ENCODE measurements at places on chromosomes 1 and 21.
A peak's percentile ranks its signal among the peaks of the same experiment; 100 is the strongest.

GRCh38 chr1:184866991-184867788 is 107.1 kb downstream of the NIBAN1 start:
- DNase-seq = no peak

DNA sequence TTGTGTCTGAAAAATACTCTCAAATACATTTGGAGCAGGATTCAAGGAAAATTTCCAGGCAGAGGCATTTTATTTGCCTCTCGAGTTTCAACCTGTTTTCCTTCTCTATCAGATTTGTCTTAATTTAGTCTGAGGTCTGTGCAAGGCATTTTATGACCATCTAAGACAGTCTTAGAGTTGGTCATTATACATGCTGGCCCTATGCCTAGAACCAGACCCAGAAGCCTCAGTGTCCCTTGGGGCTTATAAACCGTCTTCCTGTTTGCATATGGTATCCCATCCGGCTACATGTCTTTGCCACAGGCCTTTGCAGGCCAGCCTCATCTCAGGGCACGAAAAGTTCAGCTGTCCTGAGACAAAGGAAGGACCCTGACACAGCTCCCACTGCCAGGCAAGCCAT is 346.1 kb downstream of the SIPA1L2 start:
- no peak for DNase-seq

- no peak for DNase-seq
Measured at GRCh38 chr1:158101927-158102326, 78.8 kb upstream of the CD1D start.

- DNase-seq = no peak
Measured at GRCh38 chr1:151537112-151537511, 3.0 kb upstream of the TUFT1 start.

DNA sequence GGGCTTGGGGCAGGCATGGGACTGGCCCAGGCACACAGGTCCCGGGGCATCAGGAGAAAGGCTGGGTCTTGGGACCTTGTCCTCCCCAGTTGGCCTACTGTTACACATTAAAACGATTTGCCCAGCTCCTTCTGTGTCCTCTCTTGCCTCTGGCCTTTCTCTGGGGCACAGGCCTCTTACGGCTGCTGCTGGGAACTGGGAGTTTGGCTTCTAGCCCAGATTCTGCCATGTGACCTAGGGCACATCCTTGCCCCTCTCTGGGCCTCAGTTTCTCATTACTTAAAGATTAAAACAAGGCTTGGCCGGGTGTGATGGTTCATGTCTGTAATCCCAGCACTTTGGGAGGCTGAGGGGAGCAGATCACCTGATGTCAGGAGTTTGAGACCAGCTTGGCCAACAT is 14.0 kb downstream of the KDF1 start:
- DNase-seq = no peak

DNA sequence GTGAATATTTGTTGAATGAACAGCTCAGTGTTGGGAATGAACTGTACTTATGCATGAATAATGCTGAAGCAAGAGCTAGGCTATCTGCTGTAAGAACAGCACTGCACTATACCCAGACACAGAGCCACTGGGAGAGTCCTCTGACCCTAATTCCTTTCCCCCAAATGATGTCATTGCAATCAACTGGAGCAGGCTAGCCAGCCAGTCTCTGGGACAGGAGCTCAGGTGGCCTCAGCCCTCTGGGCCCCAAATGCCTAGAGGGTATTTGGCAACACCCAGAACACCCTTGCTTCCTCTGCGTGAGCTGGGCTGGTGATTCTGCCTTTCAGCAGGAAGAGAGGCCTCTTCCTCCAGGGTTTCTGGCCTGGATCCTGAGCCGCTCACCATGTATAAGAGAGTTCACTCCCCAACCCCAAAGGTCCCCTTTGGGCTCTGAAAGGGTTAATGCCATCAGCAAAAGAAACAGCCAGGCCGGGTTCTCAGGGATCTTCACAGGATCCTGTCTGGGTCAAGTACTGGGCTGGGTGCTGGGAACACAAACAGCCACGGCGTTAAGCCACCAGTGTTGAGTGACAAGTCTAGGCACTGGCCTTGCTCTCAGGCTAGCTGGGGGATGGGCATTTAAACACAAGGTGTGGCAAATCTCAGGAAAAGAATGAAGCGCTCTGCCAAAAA is 3.7 kb upstream of the PADI4 start:
- DNase-seq = no peak

GRCh38 chr1:181767001-181767708 is 283.8 kb downstream of the CACNA1E start:
- DNase-seq = no peak

GRCh38 chr1:78298349-78298748 is 192.4 kb upstream of the PTGFR start:
- no peak for DNase-seq

GRCh38 chr1:234866007-234866866 is 256.3 kb upstream of the IRF2BP2 start:
- no peak for DNase-seq

DNA sequence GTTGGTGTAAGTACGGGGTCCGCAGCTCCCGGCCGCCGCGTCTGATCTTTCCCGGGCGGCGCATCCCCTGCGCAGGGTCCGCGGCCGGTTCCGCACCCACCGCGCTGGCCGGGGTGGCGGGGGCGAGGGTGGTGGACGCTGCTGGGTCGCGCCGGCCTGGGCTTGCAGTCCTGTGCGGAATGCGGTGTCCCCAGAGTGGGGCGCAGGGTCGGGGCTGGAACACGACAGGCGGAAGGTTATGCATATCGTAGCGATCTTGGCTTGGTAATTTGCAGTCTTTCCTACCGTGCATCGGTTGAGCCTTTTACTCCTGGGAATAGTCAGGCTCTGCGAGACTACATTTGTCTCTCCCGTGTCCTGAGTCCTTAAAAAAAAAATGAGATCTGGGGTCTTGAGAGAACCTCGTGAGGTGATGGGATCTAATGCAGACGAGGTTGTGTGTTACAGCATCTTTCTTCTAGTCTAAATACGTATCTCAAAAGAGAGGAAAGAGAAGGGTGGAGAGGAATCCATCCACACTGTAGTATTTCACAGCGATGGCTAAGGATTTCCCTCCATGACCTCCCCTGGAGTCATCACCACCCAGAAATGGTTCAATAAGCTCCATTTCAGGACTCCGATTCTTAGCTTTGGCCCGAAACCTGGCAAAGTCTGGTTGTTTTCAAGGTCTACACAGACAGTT is 572 bp downstream of the ATP1B1 start:
- DNase-seq = no peak

- DNase-seq = no peak
Measured at GRCh38 chr1:223556414-223557129, 108.9 kb downstream of the CAPN8 start.

DNA sequence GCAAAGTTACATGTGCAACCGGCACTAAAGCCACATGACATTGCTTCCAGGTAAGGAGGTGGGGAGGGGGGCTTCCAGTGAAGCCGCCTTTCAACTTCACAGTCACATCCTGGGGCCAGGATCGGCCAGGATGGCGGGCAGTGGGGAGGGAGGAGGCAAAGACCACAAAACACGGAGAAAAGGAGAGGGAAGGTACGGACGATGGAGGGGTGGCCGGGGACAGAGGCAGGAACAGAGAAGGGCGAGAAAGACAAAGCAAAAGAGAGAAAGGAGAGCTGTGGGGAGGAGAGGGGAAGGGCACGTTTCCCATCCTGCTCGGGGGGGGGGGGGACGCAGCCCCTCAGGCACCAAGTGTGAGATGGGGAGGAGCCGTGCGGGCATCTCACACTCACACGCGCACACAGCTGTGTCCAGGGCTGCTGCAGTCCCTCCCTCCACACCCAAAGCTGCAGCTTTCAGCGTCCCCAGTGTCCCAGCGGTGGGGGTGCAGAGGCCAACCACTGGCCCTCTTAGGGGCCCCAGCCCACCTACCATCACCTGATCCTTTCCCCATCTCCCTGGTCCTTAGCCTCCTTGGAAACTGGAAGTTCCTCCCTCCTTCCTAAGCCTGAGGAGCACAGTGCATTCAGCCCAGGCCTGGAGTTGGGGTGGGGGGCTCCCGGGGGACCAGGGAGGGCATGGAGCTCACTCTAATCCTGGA is 2.4 kb downstream of the SH2D5 start:
- no peak for DNase-seq

DNA sequence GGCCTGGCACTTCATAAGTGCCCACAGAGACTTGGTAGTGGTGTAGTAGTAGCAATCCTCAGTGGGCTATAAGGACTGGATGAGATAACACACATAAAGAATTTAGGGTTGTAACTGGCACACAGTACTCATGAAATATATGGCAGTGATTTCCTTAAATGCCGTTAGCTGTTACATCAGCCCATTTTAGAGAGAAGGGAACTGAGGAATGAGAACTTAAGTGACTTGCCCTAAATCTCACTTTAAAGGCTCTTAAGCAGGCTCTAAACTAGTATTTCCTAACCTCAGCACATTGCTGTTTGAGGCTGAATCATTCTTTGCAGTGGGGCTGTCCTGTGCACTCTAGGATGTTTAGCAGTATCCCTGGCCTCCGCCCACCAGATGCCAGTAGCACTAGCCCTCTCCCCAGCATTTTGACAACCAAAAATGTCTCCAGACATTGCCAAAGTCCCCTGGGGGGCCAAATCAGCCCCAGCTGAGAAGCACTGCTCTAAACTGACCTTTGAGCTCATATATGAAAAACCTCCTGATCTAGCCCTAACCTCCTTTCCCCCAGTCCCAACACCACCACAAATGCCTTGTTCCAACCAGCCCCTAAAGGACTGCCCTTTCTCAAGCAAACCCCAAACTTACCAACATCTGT is 11.6 kb downstream of the CAMK2N1 start:
- no peak for DNase-seq

DNA sequence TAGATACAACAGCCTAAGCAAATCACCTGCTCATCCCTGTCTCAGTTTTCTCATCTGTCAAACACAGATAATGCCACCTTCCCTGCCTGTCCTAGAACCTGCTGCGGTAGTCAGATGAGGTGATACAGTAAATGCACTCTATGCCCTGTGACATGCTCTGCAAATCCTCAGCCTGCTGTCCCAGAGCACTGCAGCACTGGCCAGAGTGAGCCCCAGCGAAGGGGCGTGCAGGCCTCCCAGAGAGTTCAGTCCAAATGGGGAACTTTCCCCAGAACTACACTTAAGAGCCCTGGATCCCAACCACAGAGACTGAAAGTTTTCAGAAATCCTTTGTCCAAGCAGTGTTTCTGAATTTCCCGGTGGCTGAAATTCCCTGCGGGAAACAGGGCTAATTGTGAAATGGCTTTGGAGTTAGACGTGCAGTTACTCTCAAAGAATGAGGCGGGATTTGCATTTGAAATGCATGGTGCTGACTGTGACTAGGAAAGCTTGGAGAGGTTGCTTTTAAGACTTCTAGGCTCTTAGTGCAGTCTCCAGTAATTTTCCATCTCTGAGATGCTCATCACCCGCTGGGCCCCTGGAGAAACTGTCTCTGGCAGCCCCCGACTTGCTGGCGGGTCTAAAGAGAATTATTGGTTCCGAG is 206.5 kb upstream of the AJAP1 start:
- no peak for DNase-seq

DNA sequence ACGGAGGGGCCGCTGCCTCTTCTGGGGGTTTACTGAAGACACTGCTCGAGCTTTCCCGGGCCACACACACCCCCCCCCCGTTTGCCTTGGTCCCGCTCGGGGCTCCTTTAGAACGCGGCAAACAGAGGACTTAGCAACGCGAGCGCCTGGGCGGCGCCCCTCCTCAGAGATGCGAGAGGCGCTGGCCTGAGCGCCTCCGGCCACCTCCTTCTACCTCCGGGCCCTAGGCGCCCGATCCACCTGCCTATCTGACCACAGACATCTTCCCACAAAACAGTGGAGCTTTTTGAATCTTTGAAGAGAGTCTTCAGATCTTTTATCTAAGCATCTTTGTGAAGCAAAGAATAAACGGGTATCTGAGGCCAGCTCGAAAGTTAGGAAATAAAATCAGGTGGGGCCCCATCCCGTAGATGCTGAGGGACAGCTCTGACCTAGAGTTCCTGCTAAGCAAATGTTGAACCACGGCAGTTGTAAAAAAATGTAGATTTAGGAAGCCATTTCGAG is 436 bp upstream of the TTLL7 start:
- peak; percentile 28 for DNase-seq

DNA sequence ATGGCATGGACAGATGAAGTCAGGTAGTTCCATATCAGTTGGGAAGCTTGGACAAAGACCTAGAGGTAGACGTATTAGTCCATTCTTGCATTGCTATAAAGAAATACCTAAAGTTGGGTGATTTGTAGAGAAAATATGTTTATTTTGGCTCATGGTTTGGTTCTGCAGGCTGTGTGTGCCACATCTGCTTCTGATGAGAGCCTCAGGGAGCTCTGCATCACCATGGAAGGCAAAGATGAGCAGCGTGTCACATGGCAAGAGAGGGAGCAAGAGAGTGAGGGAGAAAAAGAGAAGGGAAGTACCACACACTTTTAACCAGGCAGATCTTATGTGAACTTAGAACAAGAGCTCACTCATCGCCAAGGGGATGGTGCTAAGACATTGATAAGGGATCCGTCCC is 9.0 kb downstream of the TSACC start:
- no peak for DNase-seq

DNA sequence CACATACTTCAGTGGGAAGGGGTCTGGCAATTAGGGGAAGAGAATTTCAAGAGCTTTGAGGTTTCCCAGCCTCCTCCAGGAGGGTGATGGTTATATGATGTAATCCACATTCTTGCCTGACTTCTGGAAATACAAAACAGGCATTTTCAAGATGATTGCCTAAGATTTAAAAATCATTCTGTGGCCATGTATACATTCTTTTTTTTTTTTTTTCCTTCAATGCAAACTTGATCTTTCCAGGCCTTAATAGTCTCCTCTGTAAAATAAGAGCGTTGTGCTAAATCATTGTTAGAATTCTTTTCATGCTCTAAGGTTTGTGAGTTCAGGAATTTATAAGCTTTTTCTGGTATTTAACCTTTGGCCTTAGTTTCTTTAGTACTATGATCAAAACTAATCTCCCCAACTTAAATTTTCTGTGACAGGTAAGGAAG is 192.3 kb upstream of the HMCN1 start:
- DNase-seq = no peak

DNA sequence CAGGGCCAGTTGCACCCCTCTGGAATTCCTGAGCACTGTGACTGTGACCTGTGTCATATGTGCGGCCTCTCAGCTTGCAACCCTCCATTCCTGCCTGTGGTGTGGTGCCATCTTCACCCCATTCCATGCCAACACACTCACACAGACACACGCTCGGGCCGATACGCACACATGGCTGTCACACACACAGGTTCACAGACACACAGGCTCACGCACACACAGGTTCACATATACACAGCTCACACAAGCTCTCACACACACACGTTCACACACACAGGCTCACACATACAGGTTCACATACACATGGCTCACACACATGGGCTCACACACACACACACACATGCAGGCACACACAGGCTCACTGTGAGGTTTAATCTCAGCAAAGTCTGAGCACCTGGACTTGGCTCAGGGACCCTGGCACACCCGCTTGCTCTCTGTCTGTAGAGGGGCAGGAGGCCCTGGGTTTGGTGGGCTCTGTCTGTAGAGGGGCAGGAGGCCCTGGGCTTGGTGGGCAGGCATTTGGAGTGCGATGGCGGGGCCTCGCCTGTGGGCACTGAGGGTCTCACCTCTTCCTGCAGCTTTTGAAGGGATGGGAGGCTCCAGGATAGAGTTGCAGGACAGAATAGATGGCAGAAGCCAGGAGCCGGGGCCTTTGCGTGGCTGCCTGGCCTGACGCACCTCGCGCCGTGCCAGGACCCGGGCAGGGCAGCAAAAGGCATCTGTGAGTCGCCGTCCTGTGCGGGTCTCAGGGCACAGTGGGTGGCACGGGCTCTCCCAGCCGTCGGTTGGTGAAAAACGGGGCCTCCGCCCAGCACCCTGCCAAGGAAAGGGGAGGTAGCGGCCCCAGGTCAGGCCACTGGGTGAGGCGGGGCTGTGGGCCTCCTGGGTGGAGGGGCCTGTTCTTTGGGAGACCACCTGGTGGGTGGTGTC is 17.1 kb downstream of the COL18A1 start:
- no peak for DNase-seq

GRCh38 chr1:11486231-11487009 is 7.5 kb downstream of the DISP3 start:
- DNase-seq = no peak

Data from activated naive CD4-positive, alpha-beta T cell (primary cell).